ENCODE measurements at places on chromosomes 12 and 14.

DNA sequence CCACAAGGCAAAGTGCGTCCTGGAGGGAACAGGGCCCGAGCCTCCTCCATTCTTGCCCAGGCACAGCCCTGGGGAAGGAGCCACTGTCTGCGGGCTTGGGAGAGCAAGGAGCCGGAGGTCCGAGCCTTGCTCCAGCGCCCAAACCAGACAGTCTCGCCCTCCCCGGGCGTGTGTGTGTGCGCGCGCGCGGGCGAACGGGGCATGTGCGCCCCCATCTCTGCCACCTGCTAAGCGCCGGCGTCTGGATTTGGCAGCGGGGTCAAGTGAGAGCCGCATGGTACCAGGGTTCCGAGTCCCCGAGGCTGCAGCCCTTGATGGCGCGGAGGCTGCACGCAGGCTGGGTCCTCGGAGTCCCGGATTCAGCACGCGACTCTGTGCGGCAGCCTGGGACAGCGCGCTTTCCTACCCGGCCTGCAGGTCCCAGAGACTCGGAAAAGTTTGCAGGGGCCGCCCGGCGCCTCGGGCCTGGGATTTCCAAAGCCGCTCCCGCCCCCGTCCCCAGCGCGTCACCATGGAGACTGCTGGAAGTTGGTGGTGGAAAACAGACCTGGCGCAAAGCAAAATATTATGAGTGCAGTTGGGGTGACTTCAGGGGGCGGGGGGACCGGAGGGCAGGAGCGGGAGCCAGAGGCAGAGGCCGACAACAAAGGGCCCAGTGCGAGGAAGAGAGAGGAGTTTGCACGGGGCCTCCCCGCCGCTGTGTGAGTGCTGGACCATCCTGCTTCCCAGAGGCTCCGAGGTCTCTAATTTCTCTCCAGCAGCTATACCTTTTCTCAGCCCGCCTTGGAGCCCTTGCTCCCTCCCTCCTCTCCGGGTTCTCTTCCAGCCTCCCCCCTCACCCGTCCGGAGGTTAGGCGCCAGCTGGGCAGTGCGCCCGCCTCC lies 4.2 kb downstream of the RFX4 start:
- no peak for DNase-seq

DNA sequence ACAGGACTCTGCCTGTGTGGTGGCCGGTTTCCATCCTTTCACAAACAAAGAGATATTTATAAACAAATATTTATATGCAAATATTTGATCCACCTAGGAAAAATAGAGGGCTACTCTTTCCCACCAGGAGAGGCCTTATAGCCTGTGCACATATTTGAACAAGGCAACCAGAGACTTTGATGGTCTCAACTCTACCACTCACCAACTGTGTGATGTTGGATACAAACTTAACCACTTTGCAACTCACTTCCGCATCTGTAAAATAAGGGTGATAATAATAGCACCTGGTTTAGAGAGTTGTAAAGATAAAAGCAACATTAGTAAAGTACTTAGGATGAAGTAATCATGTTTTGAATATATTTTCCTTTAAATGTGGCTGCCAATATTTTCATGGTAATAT lies 1.5 kb upstream of the CLEC12A start:
- DNase-seq, result no peak

GRCh38 chr14:67859169-67859749 lies 39.7 kb downstream of the RAD51B start:
- no peak for DNase-seq

- no peak for DNase-seq
Measured at GRCh38 chr14:63286071-63286470, 32.7 kb downstream of the GPHB5 start.

DNA sequence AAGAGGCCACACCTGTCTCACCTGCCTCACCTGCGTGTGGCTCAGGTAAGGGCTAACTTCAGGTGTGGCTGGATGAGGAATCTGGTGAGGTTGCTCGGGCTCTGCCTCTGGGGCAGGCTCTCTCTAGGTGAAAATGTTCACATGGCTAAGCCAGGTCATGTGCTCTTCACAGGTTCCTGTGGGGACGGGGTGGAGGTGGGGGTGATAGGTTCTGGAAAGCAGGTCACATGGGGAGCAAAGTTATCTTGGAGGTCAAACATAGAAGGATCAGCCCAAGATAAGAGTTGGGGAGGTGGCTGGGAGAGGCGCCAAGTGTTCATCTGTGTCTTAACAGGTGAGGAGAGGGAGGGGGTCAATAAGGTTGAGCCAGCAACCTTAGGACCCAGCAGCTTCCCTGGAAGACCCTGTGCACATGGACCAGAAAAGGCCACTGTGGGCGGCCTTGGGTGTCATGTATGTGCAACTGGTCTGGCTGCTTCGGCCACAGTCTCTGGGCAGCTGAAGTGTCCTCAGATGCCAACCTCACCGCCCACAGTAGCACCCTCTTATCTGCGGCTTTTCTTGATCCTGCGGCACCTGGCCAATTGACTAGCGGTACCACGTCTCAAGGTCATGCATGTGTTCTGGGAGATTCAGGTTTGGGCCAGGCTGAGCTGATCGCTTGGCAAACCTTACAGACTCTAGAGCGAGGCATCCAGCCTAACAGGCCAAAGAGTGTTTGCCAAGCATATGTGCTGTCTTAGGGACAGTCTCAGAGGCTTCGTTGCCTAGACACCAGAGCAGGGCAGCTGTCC lies 60.5 kb downstream of the CACNA1C start:
- DNase-seq, result no peak

DNA sequence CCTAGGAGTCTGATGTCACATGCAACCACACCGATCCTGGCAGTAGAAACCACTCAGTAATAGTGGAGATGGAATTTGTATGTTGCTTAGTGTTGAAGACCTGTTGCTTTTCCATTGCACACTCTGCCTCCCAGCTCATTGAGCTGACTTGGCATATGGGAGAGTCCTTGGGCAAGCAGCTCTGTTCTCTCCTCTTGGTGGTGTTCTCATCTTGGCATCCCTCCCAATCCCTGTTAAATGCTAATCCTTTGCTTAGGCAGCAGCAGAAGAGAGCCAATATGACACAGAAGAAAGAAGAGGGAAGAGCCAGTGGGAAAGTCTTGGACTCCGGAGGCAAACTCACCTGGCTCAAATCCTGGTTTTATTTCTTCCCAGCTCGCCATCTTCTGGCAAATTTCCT lies 178.0 kb upstream of the CAND1 start:
- DNase-seq, result no peak

DNA sequence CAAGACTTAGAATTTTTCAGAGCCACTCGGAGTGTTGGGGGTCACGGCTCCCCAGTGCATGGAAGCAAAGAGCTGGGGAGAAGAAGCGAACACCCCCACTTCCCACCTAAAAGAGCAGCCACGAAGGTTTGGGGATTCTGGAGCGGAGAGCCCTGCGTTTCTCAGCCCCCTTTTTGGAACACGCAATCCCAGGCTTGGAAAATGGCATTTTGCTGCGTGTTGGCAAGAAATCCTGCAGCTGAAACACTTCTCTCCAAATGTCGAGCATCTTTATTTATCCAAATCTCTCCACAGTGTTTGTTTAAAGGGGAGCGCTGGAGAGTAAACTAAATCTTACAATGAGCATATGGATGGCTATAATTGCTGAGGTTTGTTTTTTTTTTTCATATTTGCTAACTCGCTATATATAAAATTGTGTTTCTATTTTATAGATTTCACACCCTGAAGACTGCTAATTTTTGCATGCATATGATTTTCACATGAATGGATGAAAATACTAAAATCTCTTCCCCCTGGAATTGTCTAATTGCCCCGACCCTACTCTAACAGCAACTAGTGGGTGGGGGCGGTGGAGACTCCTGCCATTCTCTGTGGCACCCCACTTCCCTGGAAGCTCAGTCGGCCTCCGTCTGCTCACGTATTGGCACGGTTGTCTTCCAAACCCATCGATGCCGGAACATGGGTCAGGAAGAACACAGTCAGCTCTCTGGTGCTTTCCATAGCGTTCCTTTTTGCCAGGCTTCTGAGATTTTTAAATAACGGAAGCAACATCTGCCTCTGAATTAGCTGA lies 120.5 kb downstream of the GCH1 start:
- DNase-seq, result no peak

DNA sequence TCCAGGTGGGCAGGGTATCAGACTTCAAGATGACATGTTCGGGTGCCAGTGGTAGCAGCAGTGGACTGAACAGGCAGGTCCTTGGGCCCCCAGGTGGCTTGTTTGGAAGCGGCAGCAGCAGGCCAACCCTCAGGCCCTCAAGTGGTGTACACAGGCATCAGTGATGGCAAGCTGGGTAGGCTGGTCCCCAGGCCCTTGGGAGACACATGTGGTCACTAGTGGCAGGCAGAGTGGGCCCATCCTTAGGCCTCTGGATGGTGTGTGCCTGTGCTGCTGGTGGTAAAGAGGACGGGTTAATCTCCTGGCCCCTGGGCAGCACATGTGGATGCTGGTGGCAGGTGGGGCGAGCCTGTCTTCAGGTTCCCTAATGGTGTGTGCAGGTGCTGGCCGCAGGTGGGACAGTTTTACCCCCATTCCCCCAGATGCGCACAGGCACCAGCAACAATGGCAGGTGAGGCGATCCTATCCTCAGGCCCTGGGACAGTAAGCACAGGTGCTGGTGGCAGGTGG lies 8.0 kb downstream of the OAS2 start:
- no peak for DNase-seq

- DNase-seq, result no peak
Measured at GRCh38 chr12:87171356-87171755, 857.8 kb downstream of the C12orf50 start.

- DNase-seq, result no peak
Measured at GRCh38 chr14:33035416-33036194, 96.9 kb downstream of the NPAS3 start.

DNA sequence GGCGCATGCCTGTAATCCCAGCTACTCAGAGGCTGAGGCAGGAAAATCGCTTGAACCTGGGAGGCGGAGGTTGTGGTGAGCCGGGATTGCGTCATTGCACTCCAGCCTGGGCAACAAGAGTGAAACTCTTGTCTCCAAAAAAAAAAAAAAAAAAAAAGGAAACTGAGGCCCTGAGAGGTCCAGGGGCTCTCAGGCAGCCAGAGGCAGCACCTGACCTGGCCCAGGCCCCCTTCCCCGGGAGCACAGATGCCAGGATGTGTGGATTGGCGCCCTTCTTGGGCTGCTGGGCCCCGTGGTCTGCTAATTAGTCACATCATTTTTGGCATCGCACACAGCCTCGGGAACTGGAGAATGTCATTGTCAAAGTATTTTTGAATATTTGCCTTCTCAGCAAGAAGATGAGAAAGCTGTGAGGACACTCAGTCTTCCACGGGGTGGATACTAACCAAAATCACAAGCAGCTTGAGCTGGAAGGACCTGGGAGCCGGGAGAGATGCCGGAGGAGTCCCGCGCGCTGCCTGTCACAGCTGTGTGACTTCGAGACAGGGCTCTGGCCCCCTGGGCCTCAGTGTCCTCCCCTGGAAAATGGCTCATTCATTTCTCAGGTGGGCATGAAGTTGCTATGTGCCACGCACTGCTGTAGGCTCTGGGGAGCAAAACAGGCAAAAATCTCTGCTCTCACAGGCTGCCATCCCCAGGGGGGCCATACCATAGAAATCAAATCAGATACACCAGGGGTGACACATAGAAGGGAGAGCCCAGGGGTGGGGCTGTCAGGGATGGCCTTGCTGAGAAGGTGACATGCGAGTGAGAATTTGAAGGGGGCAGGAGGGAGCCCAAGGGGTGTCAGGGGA lies 12.5 kb upstream of the RCOR1 start:
- no peak for DNase-seq

GRCh38 chr12:93743229-93743998 lies 66.2 kb downstream of the CRADD start:
- no peak for DNase-seq

All from stimulated activated CD8-positive, alpha-beta memory T cell treated with anti-CD3 and anti-CD28 coated beads, Interleukin-2, amount 100 ng/mL, for 48 hours (primary cell).